ENCODE measurements at places on chromosomes 1 and 21.

DNA sequence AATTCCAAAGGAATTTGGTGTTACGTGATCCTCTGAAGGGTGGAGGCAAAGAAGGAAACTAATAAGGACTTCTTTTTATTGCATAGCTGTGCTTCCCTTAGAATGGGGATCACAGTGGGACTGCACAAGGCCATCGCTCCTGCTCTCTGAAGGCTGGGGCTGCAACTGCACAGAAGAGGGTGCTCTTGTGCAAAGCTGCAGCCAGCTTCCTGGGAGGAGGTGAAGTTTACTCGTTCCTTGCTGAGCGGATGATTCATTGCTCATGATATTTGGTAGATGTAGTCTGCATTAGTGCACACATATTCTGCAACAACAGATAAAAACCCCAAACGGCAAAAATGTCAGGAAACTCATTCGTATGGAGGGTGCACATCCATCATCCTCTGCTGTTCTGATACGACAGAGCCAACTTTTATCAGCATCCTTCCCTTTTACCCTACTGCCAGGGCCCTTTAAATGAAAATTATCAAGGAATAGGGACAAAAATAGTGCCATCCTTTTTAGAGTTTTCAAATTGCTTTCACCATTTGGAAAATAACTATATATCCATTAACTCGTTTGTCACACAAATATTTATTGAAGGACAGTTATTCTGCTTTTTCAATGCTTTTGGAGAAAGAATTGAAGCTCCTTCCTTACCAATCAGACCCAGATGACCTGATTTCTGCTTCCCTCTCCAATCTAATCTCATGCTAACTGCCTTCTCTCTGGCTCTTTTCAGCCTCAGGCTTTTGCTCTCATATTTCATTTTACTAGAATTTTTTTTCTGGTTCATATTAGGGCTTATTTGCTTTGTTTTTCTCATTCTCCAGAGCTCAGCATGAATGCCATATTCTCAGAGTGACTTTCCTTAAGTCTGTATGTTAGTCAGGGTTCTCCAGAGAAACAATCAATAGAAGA is 263.6 kb downstream of the DUSP10 start:
- DNase-seq = peak; percentile 10

- DNase-seq = no peak
Measured at GRCh38 chr1:206925106-206925736, 3.5 kb upstream of the FCMR start.

- DNase-seq = no peak
Measured at GRCh38 chr1:194225821-194226220, 1039.4 kb upstream of the B3GALT2 start.

- no peak for DNase-seq
Measured at GRCh38 chr1:176575991-176576390, 113.0 kb downstream of the PAPPA2 start.

GRCh38 chr1:212161231-212161781 is 123.9 kb upstream of the PPP2R5A start:
- DNase-seq = no peak

All from stimulated activated CD4-positive, alpha-beta T cell treated with anti-CD3 and anti-CD28 coated beads, Interleukin-4, amount 100 ng/mL, for 48 hours (primary cell).